ENCODE measurements at places on chromosomes 2 and 18.

GRCh38 chr2:132446444-132446843, 29.8 kb downstream of the GPR39 start:
- no peak for DNase-seq

DNA sequence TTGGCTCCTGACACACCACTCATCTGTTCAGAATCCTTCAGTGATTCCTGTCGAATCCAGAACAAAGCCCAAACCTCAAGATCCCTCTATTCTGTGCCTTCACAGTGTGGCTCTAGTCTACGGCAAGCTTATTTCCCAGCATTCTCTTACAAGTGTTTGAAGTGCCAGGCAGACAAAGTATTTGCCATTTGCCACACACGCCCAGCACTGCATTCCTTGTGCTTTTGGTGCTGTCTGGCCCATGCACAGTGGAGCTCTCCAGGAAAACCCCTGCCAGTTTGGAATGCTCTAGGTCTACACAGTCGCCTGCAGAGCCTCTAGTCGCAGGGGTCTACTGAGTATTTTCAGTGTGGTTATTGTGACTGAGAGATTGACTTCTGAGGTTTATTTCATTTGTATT, 258.6 kb upstream of the RAB12 start:
- DNase-seq, result no peak

DNA sequence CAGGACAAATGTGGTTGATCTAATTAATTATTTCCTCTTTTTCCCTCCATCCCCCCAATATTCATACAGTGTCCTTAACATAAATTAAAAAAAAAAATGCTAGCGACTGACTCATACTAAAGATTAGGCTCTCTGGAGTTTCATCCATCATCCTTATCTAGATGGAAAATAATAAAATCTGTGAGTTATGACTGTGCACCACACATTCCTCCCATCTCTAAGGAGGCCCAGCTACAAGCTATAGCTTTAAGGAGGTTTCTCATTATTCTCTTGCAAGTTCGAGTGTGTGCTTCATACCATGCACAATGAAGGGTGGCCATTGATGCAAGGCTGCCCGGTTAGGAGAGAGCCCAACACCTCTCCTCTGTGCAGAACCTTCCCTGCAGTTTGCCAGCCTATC, 77.3 kb downstream of the XDH start:
- DNase-seq, result no peak

- no peak for DNase-seq
These were observed 610.5 kb upstream of the FANCL start for GRCh38 chr2:58851598-58851997.

- no peak for DNase-seq
These were observed 311.2 kb upstream of the HDAC4 start for GRCh38 chr2:239711911-239712570.

- no peak for DNase-seq
These were observed 19.6 kb downstream of the DHX57 start for GRCh38 chr2:38856165-38856564.

DNA sequence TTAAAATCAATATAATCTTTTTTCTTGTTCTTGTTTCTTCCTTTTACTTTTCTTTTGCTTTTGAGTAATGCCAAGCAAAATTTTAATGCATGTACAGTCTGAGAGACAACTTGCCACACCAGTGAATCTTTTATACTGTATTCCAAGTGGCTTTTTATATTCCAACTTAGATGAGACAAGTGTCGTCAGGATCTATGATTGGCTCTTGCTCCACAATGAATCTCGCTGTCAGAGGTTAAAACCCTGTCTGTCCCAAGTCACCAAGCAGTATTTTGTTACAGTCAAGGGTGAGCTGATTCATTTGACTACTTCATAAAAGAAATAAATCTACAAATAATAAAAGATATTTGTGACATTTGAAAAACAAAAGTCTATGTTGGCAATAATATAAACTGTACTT, at the start of gene MSTN:
Gene MSTN (minus strand): TSS at position 129 of the 400 bp plus-strand sequence. CDS start 133 bp downstream, outside the sequence.
- no peak for DNase-seq

GRCh38 chr2:86185517-86186212, 9.6 kb downstream of the IMMT start:
- DNase-seq, result no peak

DNA sequence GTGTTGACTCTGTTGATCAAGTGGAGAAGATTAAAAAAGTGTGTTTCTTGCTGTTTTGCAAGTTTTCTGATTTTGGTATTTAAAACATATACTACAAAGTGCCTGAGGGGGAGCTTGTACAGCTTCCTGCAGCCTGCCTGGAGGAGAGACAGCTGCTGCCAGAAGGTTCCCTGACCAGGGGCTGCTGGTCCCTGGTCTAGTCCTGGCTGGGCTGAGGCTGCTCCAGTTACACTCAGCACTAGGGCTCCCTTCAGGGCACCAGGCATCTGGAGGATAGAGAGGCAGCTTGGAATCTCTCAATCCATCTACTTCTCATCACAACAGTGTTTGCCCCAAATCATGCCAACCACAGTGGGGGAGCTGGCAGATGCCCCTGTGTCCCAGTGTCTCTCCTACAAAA, 4.8 kb downstream of the MC2R start:
- no peak for DNase-seq

GRCh38 chr2:12592296-12592695, 124.4 kb upstream of the TRIB2 start:
- no peak for DNase-seq

DNA sequence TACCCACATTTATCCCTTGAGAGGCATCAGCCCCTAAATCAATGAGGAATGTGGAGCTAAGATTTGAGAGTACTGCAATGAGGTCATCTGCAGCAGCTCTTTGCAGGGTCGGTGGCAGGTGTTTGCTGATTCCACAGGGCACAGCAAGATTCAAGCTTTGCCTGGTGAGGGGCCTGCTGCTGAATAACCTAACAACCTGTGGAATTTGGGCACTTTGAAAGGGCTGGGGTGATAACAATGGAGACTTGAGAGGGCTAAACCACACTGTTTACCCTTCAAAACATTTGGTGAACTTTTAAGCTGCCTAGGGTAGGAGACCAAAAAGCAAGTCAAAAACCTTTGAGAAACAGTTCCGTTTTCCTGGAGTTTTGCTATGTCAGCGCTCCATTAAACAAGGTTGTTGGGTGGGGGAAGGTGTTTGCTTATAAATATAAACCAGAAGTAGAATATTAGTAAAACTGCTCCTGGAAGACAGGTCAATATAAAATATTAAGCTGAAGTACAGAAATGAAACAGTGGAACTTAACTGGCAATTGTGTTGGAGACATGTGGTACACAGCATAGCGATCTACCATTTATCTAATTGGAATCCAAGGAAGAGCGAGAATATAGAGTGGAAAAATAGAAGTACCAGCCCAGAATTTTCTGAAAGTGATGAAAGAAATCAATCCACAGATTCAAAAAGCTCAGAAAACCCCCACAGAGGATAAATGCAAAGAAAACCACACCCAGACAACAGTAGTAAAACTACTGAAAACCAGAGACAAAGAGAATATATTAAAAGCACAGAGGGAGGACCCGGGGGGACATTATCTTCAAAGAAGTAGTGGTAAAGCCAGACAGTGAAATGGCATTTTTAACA, 15.7 kb downstream of the COPS8 start:
- peak; percentile 56 for DNase-seq

DNA sequence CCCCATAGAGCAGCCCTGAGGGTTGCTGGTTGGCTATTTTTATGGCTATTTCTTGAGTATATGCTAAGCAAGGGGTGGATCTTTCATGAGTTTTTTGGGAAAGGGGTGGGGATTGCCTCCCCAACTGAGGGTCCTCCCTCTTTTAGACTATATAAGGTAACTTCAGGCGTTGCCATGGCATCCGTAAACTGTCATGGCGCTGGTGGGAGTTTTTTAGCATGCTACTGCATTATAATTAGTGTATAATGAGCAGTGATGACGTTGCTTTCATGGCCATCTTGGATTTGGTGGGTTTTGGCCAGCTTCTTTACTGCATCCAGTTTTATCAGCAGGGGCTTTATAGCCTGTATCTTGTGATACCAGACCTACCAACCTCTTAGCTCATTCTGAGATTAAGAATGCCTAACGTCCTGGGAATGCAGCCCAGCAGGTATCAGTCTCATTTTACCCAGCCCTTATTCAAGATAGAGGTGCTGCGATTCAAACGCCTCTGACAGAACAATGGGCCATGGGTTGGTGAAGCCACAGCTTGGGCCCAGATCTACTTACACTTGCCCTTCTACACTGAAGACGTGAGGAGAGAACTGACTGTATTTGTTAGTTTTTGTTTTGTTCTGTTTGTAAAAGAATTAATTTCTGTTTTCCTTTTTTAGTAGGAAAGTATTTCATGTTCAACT, 53.8 kb upstream of the TMEM163 start:
- no peak for DNase-seq

DNA sequence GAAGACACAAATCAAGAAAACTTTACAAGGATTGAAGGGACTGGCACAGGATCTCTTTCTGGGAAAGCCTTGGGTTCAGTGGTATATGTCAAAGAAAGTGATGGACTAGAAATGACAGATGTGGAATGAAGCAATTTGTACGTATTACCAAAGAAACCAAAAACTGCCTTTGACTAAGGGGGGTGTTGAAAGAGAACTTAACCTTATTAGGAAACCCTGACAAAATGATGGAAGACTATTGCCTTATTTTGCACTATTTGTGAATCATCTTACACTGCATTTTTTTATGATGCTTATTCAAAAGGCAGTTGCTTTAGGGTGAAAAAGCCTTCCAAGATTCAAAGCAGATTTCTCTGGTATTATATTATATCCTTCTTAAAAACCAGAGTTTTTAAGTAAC, 4.0 kb downstream of the TSGA10 start:
- DNase-seq, result no peak

DNA sequence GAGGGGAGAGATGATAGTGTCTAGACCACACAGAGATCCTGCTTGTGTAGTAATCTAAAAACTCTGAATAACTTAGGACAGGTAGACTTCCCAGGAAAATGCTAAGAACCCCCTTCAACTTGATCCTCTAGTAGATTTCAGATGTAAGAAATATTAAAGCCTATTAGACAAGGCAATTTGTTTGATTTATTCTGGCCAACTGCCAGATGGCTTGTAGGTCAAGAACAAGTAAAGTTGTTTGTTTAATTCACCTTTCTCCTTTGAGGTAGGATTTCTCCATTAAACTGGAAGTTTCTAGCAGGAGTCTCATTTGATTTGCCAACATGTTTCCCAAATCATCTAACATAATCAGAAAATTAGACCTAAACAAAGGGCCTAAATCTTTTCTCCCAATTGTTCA, 48.6 kb downstream of the SH3RF3 start:
- DNase-seq, result no peak

GRCh38 chr2:11008773-11009172, 97.0 kb downstream of the KCNF1 start:
- no peak for DNase-seq

DNA sequence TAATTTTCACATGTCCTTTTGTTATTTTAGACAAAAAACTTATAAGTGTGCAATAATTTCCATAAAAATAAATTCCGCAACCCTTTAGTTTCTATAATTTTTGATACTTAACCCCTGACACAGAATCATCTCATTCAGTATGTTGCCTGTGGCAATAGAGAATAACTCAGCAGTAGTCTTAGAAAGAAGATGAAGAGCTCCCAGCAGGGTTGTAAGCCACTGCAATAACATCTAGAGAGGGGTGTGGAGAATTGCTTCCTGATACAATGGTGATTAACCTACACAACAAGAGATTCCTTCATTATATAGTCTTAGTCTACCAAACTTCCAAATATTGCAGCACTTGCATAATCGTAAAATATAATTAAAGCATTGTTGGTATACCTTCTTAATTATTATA, 118.9 kb downstream of the TMX3 start:
- DNase-seq, result no peak

DNA sequence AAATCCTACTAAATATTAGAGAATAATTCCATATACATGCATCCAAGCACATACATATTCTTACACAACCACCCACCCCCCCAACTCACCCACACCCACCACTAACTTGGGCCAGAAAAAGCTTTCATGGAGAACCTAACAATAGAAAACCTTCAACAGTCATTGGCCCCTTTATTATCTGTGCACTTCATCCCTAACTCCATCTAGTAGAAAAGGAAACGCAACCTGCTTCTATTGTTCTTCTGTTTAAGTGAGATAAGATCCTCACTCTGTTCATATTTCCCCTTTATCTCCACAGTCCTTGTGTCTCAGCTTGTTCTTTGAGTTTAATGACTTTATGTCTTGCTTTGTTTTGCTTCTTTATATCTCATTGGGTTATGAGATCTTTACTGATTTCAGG, 1740.2 kb upstream of the CELF4 start:
- no peak for DNase-seq

DNA sequence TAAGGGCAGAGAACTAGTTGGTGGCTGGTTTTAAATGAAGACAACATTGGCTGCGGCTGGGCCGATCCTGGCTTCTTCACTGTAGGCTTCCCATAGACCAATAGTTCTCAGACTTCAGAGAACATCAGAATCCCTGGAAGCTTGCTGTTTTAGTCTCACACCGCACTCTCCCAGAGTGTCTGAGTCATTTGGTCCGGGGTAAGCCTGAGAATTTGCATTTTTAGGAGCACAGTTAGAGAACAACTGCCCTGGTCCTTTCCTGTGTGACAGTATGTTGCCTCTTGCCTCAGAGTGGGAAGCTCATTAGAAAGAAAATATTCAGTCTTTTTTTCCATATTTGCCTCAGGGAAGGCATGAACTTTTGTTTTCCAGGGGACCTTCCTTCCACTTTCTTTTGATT, 137.1 kb upstream of the GAREM1 start:
- no peak for DNase-seq

DNA sequence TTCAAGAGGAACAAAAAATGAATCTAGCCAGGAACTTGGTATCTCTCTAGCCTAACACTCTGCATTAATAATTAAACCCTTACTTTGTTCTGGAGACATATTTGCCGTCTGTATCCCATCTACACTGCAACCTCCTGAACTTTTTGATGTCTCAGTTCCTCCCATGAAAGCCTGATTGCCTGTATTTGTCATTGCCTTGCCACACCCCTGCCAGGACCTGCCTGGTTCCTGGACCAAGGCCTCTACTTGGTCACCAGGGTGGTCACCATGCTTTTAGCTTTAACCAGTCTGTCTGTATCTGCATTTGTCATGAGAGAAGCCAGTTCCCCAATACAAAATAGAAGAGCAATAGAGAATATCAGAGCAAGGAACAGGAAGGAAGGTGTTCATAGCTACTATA, 58.8 kb upstream of the NOL4 start:
- DNase-seq, result no peak

DNA sequence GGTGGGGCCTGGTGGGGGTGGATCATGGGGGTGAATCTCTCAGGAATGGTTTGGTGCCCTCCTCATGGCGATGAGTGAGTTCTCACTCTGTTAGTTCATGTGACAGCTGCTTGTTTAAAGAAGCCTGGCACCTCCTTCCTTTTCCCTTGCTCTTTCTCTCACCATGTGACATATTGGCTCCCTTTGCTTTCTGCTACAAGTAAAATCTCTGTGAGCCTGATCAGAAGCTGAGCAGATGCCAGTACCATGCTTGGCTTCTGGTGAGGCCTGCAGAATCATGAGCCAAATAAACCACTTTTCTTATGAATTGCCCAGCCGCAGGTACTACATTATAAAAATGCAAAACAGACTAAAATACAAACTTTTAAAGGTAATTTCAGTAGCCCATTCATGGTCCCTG, 73.4 kb upstream of the TEX51 start:
- DNase-seq, result no peak

GRCh38 chr2:1487758-1488157, 74.5 kb downstream of the TPO start:
- no peak for DNase-seq
